ENCODE measurements at places on chromosomes 4 and X.

- no peak for DNase-seq
Measured at GRCh38 chrX:18617407-18617750, 54.5 kb downstream of the RS1 start.

- peak; percentile 32 for DNase-seq
Measured at GRCh38 chr4:159197260-159197884, 94.5 kb downstream of the RAPGEF2 start.

GRCh38 chrX:80550722-80551121 lies 130.5 kb downstream of the TENT5D start:
- no peak for DNase-seq

DNA sequence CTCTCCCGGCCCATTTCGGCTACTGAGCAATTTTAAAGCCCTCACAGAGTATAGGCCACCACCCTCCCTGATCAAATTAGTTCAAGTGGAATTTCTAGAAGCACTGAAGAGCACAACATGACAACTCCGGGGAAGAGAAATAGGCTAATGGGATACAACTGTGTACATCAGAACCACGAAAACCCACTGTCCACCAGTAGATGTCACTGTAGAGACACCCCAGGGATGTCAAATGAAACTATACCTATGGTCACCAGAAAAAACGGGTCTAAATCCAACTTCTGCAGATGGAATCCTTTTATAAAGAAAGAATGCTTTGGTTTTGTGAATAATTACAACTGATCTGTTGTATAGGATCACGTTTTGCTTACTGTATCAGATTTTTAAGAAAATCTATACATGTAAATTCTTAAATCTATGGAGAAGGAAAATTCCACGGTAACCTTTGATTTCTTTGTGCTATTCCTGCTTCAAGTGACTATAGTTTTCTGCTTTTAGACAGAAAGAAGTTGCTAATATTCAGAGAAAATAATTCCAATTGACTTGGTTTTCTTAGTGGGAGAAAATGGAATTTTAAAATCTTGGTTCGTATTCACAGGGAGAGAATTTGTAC lies 29.5 kb upstream of the MAP3K15 start:
- DNase-seq = peak; percentile 70

DNA sequence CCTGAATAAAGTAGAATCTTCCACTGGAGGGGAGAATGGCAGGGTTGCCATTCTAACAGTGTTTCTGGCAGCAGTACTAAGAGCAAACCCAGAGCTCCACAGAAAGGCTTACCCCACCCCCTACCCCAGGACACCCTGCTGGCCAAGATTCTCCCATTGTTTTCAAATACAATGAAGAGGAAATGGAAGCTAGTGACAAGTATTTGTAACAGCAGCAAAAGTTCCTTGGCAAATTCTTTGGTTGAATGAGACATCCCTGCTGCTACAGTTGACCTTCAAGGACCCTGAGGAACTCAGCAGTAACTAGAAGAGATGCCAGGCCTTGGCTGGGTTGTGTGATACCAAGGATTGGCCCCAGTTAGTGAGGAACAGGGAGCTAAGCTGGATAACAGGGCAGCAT lies 124.2 kb upstream of the DGKK start:
- DNase-seq = no peak

- no peak for DNase-seq
Measured at GRCh38 chrX:40843643-40844042, 108.3 kb upstream of the MED14 start.

DNA sequence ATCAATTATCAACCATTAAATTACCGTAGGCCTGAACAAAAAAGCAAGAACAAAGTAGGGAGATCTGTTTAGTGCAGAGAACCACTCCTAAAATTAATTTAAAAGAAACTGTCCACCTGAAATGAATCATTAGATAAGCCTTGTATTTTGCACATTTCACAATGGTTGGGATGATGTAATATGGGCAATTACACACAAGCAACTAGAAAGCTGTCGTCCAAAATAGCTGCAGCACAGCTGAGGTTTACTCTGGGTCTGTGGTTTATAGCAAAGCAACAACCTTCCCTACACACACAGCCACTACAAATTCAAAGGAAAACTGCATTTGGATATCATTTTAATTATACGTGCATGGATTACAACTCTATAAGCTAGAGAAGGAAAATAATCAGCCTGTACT lies 28.5 kb downstream of the PCDH19 start:
- DNase-seq = no peak

GRCh38 chrX:135982860-135983259 lies 2.4 kb upstream of the SLC9A6 start:
- no peak for DNase-seq

DNA sequence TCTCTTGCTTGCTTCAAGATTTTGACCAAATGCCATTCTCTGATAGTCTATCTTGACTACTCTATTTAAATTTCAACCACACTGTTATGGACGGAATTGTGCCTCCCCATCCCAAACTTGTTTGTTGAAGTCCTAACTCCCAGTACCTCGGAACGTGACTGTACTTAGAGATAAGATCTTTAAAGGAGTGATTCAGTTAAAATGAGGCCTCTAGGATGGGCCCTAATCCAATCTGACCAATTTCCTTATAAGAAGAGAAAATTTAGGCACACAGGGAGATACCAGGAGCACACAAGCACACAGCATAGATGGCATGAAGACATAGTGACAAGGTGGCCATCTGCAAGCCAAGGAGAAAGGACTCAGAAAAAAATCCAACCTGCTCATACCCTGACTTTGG lies 269.9 kb downstream of the KCNIP4 start:
- DNase-seq = no peak
